ENCODE measurements at places on chromosomes 12 and 14. TPM values are rescaled to one million over a fixed set of nuclear protein-coding genes. Genes with fewer than 3 reads are reported as not detected.

DNA sequence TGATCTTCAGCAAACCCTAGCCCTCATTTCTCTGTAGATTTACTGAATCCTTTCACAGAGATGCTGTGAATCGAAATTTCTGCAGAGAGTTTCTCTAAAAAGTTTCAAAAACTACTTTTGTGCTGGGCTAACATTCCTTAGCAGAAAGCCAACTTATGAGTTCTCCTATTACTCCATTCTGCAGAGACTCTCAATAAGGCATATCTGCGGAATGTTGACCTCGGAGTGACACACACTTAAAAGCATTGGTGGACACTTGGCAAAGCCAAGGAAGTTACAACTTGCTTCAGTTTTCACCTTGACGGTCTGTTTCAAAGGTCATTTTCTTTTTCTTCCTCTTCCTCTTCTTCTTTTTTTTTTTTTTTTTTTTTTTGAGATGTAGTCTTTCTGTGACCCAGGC lies 75.8 kb downstream of the WIF1 start:
- H3K27ac ChIP-seq = no peak overlapping the region
- no peak for DNase-seq
- H3K4me3 ChIP-seq = no peak overlapping the region
- no peaks in the 10 kb centered on the region for H3K36me3 ChIP-seq
- no peaks in the 10 kb centered on the region for H3K4me1 ChIP-seq

DNA sequence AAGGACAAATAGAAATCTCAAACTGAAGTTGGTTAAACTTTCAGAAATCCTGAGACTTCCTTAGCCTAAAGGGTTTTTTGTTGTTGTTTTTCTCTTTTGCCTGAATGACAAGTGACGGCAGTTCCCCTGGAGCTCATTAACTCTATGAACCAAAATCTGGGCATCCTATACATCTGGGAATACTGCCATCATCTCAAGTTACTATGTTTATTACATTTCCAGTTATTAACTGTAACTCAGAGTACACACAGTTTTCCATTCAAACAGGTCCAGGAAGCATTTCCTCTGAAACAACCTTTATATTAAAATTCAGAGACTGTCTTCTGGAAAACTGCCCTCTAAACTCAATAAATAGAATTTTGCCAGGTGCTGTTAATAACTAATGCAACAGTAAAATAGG lies 55.6 kb upstream of the CDKL1 start:
- DNase-seq = no peak
- peaks cover 58% of the 10 kb centered on the region for H3K36me3 ChIP-seq
- H3K4me1 ChIP-seq = no peaks in the 10 kb centered on the region
- H3K27me3 ChIP-seq = no peaks in the 10 kb centered on the region
- no peak overlapping the region for H3K4me3 ChIP-seq
- H3K27ac ChIP-seq = no peak overlapping the region

DNA sequence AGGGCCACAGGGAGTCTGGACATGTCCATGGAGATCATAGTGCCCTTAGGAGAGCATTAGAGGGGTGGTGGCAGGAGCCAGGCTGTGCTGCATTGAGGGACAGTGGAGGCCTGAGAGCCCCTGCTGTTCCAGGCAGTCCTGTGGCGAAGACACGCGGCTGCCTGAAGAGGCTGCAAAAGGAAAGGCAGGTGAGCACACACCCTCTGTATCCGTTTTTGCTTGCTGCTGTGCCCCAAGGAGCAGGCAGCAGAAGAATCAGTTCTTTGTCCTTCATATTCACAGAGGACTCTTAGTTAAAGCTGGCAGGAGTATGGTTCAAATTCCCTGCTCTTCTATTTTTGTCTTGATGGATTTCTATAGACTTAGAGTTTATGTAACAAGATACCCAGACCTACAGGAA lies 4.5 kb downstream of the SLC35E3 start:
- peaks cover 24% of the 10 kb centered on the region for H3K36me3 ChIP-seq
- H3K4me1 ChIP-seq = peaks cover 13% of the 10 kb centered on the region
- no peak for DNase-seq
- no peak overlapping the region for H3K4me3 ChIP-seq

DNA sequence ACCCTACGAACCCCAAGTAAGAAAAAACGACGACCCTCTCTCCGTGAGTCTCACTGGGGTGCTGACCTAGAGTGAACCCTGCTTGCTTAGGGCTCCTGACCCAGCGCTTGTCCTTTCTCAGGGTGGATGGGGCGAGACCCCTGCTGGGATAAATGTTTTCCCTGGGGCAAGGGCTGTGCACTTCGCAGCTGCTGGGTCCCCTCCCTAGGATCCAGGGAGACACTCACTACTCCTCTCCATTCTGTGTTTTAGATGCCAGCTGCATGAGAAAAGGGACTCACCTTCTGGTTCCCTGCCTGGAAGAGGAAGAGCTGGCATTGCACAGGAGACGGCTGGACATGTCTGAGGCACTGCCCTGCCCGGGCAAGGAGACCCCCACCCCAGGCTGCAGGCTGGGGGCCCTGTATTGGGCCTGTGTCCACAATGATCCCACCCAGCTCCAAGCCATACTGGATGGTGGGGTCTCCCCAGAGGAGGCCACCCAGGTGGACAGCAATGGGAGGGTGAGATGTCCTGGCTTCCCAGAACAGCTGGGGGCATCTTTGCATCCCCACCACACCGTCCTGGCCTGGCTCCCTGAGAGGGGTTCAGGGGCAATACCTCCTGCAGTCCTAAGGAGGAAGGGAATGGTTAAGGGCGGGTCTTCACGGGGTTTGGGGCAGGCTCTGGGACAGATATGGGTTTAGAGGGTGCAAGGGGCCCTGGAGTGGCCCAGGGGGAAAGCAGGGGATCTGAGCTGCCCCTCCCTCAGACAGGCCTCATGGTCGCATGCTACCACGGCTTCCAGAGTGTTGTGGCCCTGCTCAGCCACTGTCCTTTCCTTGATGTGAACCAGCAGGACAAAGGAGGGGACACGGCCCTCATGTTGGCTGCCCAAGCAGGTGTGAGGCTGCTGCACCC lies 663 bp downstream of the ANKRD33 start:
- H3K36me3 ChIP-seq = no peaks in the 10 kb centered on the region
- no peak for DNase-seq
- peaks cover 12% of the 10 kb centered on the region for H3K4me1 ChIP-seq

DNA sequence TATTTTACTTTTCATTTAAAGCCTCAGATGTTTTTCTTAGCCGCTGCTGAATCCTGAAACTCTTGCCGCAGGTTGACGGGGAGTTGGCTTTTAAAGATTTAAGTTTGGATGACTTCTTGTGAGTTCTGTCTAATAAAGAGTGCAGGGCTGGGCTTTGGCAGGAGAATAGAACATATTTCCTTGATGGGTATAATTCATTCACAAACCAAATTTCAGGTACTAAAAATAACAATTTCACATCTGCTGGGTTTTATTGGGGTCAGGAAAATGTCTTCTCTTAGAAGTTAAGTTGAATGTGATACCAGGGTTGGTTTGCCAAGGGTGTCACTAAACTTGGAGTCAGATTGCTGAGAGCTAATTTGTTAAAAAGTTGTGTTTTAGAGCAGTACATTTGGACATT lies 9.7 kb downstream of the SP1 start:
- H3K36me3 ChIP-seq = peaks cover 24% of the 10 kb centered on the region
- no peak overlapping the region for H3K27ac ChIP-seq
- no peaks in the 10 kb centered on the region for H3K27me3 ChIP-seq
- no peak for DNase-seq

DNA sequence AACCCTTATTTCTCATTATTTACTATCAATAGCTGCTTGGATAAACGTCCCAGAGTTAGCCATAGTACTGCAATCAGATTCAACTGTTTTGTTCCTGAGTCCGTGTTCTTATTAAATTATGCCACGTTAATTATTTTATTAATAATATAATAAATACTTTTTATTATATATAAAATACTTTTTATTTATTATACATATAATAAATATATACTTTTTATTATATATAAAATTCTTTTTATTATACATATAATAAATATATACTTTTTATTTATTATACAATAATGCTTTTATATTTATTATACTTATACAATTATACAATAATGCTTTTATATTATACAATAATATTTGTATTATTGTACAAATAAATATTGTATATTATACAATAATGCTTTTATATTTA lies 11.1 kb downstream of the STRAP start:
- DNase-seq = no peak
- no peak overlapping the region for H3K27ac ChIP-seq
- H3K4me3 ChIP-seq = no peak overlapping the region
- peaks cover 58% of the 10 kb centered on the region for H3K36me3 ChIP-seq
- no peaks in the 10 kb centered on the region for H3K4me1 ChIP-seq

- no peak for DNase-seq
- H3K4me3 ChIP-seq = no peak overlapping the region
- H3K27ac ChIP-seq = no peak overlapping the region
- peaks cover 17% of the 10 kb centered on the region for H3K36me3 ChIP-seq
- H3K4me1 ChIP-seq = peaks cover 24% of the 10 kb centered on the region
- no peaks in the 10 kb centered on the region for H3K27me3 ChIP-seq
Observed at GRCh38 chr14:23568600-23569331, 1.2 kb upstream of the AP1G2 start.

DNA sequence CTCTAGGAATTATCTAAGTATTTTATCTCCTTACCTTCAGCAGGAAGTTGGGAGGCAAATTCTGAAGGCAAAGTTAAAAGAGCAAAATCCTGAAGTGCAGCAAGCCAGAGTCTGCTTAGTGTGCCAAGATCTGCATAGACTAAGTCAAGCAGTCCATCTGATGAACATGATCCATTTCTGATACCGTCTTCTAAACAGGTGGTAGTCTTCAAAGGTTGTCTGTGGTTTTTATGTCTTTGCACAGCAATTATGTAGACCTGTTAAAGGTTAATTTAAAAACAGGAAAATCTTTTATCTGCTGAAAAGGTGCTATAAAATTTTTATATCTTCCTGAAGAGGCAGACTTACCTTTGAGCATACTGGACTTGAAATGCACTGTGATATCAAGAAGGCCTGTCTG lies 105.3 kb upstream of the HECTD1 start:
- no peaks in the 10 kb centered on the region for H3K4me1 ChIP-seq
- no peaks in the 10 kb centered on the region for H3K27me3 ChIP-seq
- peaks cover 17% of the 10 kb centered on the region for H3K36me3 ChIP-seq
- DNase-seq = no peak

DNA sequence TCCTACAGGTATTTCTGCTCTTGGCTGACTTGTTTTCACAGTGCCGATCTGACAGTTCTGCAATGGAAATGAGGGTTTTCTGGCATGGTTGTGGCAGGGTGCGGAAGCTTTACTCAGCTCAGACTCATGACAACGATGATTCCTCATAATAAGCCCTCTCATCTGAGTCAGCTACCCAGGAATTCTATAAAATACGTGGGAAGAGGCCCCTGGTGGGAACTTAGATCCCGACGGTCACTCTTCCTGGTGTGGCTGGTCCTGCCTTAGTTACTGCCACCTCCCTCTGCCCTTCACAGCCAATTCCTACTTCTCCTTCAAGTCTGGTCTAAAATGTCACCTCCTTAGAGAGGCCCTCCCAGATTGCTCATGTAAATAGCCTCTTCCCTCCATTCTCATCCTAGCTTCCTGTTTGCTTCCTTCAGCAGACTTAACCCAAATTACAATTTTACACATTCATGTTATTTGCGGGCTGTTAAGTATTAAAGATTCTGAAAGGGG lies 104.2 kb upstream of the MAP1LC3B2 start:
- no peaks in the 10 kb centered on the region for H3K27me3 ChIP-seq
- H3K36me3 ChIP-seq = no peaks in the 10 kb centered on the region
- no peak for DNase-seq

GRCh38 chr12:57693659-57694458 lies at the start of gene OS9:
Gene OS9, plus strand, starts transcription at chr12:57694132. Its CDS starts 30 bp downstream, at chr12:57694162.
- H3K27ac ChIP-seq = peak within 1 kb of the TSS; percentile 57
- peak; percentile 88 for DNase-seq
- peak within 1 kb of the TSS; percentile 82 for H3K4me3 ChIP-seq
- H3K27me3 ChIP-seq = no peaks in the 10 kb centered on the region

DNA sequence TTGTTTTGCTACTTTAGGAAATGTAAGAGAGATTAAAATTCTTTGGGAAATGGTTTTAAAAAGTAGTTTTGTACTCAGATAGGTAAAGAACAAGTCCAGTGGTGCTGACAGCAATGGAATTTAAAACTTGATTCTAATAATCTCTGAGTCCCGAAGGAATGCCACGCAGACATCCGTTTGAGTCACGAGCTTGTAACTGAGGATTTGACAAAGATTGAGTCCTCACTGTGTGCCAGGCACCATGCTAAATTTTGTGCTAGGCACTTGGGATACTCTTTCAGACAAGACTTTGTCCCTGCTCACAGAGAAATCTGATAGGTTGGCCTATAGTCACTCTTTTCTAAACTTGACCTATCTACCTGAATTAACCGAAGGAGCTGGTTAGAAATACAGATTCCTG lies 12.7 kb downstream of the FLRT2 start:
- no peak overlapping the region for H3K27ac ChIP-seq
- no peak for DNase-seq
- no peaks in the 10 kb centered on the region for H3K4me1 ChIP-seq

DNA sequence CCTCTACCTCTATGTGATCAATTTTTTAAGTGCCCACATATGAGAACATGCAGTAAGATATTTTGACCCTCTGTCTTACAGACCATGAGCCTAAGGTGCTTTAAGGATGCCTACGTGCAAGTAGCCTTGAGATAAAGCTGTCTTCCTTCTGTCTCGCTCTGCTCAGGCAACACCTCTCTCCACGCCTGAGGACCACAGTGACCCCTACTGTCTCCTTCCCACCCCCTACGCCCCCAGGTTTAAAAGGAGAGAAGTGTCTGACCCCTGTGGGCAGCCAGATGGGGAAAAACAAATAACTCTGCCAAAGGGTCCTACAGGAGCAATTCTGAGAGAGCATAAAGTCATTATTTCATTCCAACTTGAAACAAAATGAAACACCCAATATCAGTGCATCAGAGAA lies 286.4 kb upstream of the TMEM132C start:
- no peaks in the 10 kb centered on the region for H3K27me3 ChIP-seq
- H3K36me3 ChIP-seq = no peaks in the 10 kb centered on the region
- H3K4me1 ChIP-seq = no peaks in the 10 kb centered on the region

GRCh38 chr12:78778339-78778738 lies 86.2 kb upstream of the SYT1 start:
- no peaks in the 10 kb centered on the region for H3K27me3 ChIP-seq
- no peaks in the 10 kb centered on the region for H3K36me3 ChIP-seq
- no peaks in the 10 kb centered on the region for H3K4me1 ChIP-seq
- no peak overlapping the region for H3K4me3 ChIP-seq

GRCh38 chr14:24940213-24940783 lies 109.6 kb downstream of the STXBP6 start:
- H3K36me3 ChIP-seq = no peaks in the 10 kb centered on the region
- H3K4me3 ChIP-seq = no peak overlapping the region
- H3K4me1 ChIP-seq = no peaks in the 10 kb centered on the region
- H3K27me3 ChIP-seq = peaks cover 4% of the 10 kb centered on the region
- no peak for DNase-seq

- no peaks in the 10 kb centered on the region for H3K4me1 ChIP-seq
- no peaks in the 10 kb centered on the region for H3K27me3 ChIP-seq
- H3K4me3 ChIP-seq = no peak overlapping the region
- peaks cover 39% of the 10 kb centered on the region for H3K36me3 ChIP-seq
Observed at GRCh38 chr12:50203691-50204090, 36.5 kb upstream of the CERS5 start.

- DNase-seq = no peak
- H3K36me3 ChIP-seq = no peaks in the 10 kb centered on the region
- no peak overlapping the region for H3K4me3 ChIP-seq
- H3K27ac ChIP-seq = no peak overlapping the region
- no peaks in the 10 kb centered on the region for H3K27me3 ChIP-seq
- no peaks in the 10 kb centered on the region for H3K4me1 ChIP-seq
Observed at GRCh38 chr12:84165998-84166571, 746.5 kb downstream of the SLC6A15 start.

- H3K4me3 ChIP-seq = no peak overlapping the region
- no peaks in the 10 kb centered on the region for H3K4me1 ChIP-seq
- H3K27me3 ChIP-seq = no peaks in the 10 kb centered on the region
- no peak overlapping the region for H3K27ac ChIP-seq
- H3K36me3 ChIP-seq = no peaks in the 10 kb centered on the region
Observed at GRCh38 chr14:82447586-82447985, 913.9 kb upstream of the SEL1L start.

Gene GALNT9
- total RNA-seq = not detected

Gene FAM222A
- total RNA-seq = 3.1 TPM

Gene GALNT8
- total RNA-seq = 0.19 TPM

Gene WNT5B
- not detected for total RNA-seq

Gene TMEM121
- total RNA-seq = 0.80 TPM

Data from natural killer cell (primary cell).